Common myeloid progenitor, CD34-positive (primary cell): ENCODE measurements at places on chromosomes 3 and 15.

GRCh38 chr3:184629555-184630160 is 68.1 kb downstream of the EPHB3 start:
- DNase-seq, result no peak
- no peak overlapping the region for H3K27ac ChIP-seq
- H3K4me3 ChIP-seq, result no peak overlapping the region
- no peaks in the 10 kb centered on the region for H3K27me3 ChIP-seq

GRCh38 chr15:29130476-29130875 is 139.1 kb downstream of the NSMCE3 start:
- no peaks in the 10 kb centered on the region for H3K27me3 ChIP-seq
- H3K27ac ChIP-seq, result no peak overlapping the region
- no peaks in the 10 kb centered on the region for H3K36me3 ChIP-seq
- no peaks in the 10 kb centered on the region for H3K4me1 ChIP-seq
- no peak overlapping the region for H3K4me3 ChIP-seq

GRCh38 chr15:43198992-43199391 is 13.8 kb downstream of the CCNDBP1 start:
- DNase-seq, result no peak
- H3K36me3 ChIP-seq, result peaks cover 16% of the 10 kb centered on the region
- H3K27ac ChIP-seq, result no peak overlapping the region
- H3K4me1 ChIP-seq, result no peaks in the 10 kb centered on the region
- H3K27me3 ChIP-seq, result no peaks in the 10 kb centered on the region

DNA sequence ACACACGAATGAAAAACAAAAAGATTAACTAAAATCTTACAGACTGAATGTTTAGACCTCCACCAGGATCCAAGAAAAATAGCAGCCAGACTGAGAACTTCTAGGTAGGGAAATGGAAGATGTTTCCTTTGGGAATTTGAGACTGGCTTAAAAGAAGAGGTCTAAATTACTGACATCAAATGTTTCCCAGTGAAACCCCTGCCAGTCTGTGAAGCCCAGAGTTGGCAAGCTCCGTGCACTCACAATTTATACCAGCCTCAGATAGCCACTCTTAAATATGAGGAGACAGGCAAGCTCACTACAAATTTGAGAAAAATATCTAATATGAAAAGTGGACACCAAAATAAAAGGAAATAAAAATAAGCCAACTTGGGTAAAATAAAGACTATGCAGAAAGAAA is 700.5 kb upstream of the ZNF385D start:
- peak overlapping the region; percentile 35 for H3K27ac ChIP-seq
- DNase-seq, result no peak
- no peak overlapping the region for H3K4me3 ChIP-seq
- H3K36me3 ChIP-seq, result no peaks in the 10 kb centered on the region
- peaks cover 11% of the 10 kb centered on the region for H3K4me1 ChIP-seq

DNA sequence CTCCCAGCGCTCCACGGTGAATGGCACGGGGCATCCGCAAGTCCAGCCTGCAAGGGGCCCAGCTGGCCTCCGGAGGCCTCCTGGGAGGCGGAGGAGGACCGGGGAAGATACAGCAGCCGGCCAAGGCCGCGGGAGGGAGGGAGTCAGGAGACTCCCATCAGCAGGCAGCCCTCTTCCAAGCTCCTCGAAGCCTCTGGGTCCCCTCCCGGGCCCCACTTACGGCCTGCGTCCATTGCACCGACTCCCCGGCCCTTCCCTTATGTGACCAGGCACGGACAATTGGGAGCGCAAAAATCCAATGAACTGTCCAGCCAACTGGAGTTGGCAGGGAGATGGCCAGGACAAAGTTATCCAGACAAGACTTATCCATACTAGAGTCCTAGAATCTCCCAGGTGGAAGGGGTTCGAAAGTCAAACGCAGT is 668 bp downstream of the MFGE8 start:
- H3K4me3 ChIP-seq, result peak overlapping the region; percentile 91
- DNase-seq, result no peak
- H3K27ac ChIP-seq, result no peak overlapping the region
- H3K36me3 ChIP-seq, result no peaks in the 10 kb centered on the region
- no peaks in the 10 kb centered on the region for H3K4me1 ChIP-seq

DNA sequence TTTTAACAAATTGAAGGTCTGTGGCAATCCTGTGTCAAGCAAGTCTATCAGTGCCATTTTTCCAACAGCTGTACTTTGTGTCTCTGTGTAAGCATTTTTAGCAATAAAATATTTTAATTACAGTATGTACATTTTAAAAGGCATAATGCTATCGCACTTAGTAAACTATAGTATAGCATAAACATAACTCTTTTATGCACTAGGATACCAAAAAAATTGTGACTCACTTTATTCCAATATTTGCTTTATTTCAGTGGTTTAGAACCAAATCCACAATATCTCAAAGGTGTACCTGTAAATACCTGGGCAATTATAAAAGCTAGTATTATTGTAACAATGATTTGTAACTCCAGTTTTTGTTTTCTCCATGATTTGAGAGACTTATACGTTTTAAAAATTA is 46.5 kb downstream of the FRMD5 start:
- no peaks in the 10 kb centered on the region for H3K4me1 ChIP-seq
- no peak overlapping the region for H3K4me3 ChIP-seq
- H3K27ac ChIP-seq, result no peak overlapping the region
- no peak for DNase-seq

GRCh38 chr15:20358066-20358778 is 183.4 kb downstream of the GOLGA6L6 start:
- no peak overlapping the region for H3K27ac ChIP-seq
- H3K36me3 ChIP-seq, result no peaks in the 10 kb centered on the region
- H3K27me3 ChIP-seq, result no peaks in the 10 kb centered on the region
- H3K4me1 ChIP-seq, result peaks cover 2% of the 10 kb centered on the region
- no peak overlapping the region for H3K4me3 ChIP-seq
- DNase-seq, result no peak

GRCh38 chr3:72543246-72543645 is 305.0 kb downstream of the SHQ1 start:
- no peak for DNase-seq
- peaks cover 2% of the 10 kb centered on the region for H3K4me1 ChIP-seq
- H3K27me3 ChIP-seq, result no peaks in the 10 kb centered on the region
- no peak overlapping the region for H3K27ac ChIP-seq
- H3K4me3 ChIP-seq, result no peak overlapping the region

GRCh38 chr15:51706926-51707608 is 25.8 kb downstream of the SCG3 start:
- H3K4me1 ChIP-seq, result no peaks in the 10 kb centered on the region
- H3K4me3 ChIP-seq, result no peak overlapping the region
- H3K27me3 ChIP-seq, result no peaks in the 10 kb centered on the region
- no peaks in the 10 kb centered on the region for H3K36me3 ChIP-seq

- H3K4me1 ChIP-seq, result no peaks in the 10 kb centered on the region
- H3K27ac ChIP-seq, result no peak overlapping the region
- H3K36me3 ChIP-seq, result no peaks in the 10 kb centered on the region
- no peaks in the 10 kb centered on the region for H3K27me3 ChIP-seq
- no peak for DNase-seq
Observed at GRCh38 chr3:3772920-3773319, 26.3 kb upstream of the LRRN1 start.

DNA sequence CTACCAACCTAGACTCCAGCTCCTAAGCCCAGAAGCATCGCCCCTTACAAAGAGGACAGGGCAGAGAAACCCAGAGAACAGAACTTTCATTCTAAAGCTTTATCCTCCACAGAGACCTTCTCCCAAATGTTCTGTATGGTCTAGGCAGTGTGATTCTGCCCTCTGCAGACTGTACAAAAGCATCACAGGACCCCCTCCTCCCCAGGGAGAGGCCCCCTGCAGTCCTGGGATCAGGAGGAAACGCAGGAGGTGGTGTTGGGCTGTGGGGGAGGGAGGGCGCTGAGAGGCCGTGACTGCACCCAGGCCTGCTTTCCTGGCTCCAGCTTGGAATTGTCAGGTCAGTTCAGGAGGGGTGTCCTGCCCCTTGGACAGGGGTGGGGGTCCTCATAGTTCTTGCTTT is 101.3 kb downstream of the DGKG start:
- no peak for DNase-seq
- H3K4me3 ChIP-seq, result no peak overlapping the region
- H3K27ac ChIP-seq, result no peak overlapping the region
- H3K27me3 ChIP-seq, result no peaks in the 10 kb centered on the region

GRCh38 chr3:134339331-134339730 is 34.9 kb downstream of the AMOTL2 start:
- no peak overlapping the region for H3K4me3 ChIP-seq
- H3K36me3 ChIP-seq, result no peaks in the 10 kb centered on the region
- H3K27ac ChIP-seq, result no peak overlapping the region
- DNase-seq, result no peak
- no peaks in the 10 kb centered on the region for H3K27me3 ChIP-seq
- no peaks in the 10 kb centered on the region for H3K4me1 ChIP-seq

- DNase-seq, result peak; percentile 39
- H3K27ac ChIP-seq, result no peak within 1 kb of the TSS
- H3K36me3 ChIP-seq, result no peaks in the 10 kb centered on the region
- peaks cover 59% of the 10 kb centered on the region for H3K27me3 ChIP-seq
- H3K4me3 ChIP-seq, result no peak within 1 kb of the TSS
Observed at GRCh38 chr15:73683777-73684580, at the start of gene CD276. TSS of gene CD276 (plus strand) at chr15:73684383. CDS start at chr15:73699640, 15,257 bp downstream.

GRCh38 chr3:190302212-190302867 is 19.9 kb downstream of the CLDN1 start:
- H3K27ac ChIP-seq, result no peak overlapping the region
- H3K4me1 ChIP-seq, result peaks cover 3% of the 10 kb centered on the region

GRCh38 chr3:174215456-174215855 is 643.7 kb upstream of the NAALADL2 start:
- peaks cover 24% of the 10 kb centered on the region for H3K4me1 ChIP-seq
- no peak for DNase-seq
- no peak overlapping the region for H3K4me3 ChIP-seq

DNA sequence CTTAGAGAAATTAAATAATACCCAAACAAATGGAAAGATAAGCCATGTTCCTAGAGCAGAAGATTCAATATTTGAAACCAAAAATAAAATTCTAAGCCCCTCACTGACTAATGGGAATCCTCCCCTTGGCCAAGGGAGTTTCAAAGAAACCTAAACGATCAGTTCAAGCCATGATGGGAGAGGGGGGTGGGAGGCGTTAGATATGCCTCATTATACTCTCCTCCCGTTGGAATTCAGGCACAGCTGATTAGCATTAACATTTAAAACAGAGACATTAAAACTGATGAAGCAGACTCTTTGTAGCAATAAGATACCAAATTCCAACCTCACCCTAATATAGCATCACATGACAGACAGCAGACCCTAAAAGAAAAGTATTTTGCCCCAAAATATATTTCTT is 32.9 kb downstream of the OCA2 start:
- no peak overlapping the region for H3K27ac ChIP-seq
- H3K36me3 ChIP-seq, result no peaks in the 10 kb centered on the region
- no peaks in the 10 kb centered on the region for H3K4me1 ChIP-seq
- no peaks in the 10 kb centered on the region for H3K27me3 ChIP-seq
- H3K4me3 ChIP-seq, result no peak overlapping the region
- DNase-seq, result no peak

- H3K27ac ChIP-seq, result no peak overlapping the region
- no peak for DNase-seq
- no peak overlapping the region for H3K4me3 ChIP-seq
- H3K27me3 ChIP-seq, result no peaks in the 10 kb centered on the region
- peaks cover 13% of the 10 kb centered on the region for H3K4me1 ChIP-seq
Observed at GRCh38 chr3:38317192-38317759, 29.3 kb upstream of the XYLB start.

DNA sequence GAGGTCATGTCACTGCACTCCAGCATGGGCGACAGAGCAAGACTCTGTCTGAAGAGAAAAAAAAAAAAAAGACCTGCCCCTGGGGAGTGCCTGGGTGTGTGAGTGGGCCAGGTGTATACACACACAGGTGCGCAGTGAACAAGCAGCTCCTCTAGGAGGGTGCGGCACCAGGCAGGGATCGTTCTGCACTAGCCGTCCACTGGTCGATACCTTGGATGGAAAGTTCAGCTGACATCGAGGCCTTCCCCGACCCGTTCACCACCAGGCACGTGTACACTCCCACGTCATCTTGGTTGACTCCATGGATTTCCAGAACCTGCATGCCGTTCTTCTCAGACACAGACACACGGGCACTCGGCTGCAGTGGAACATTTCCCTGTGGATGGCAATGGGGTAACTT is 147.0 kb downstream of the MYLK start:
- no peak overlapping the region for H3K27ac ChIP-seq
- H3K27me3 ChIP-seq, result no peaks in the 10 kb centered on the region
- no peak overlapping the region for H3K4me3 ChIP-seq
- H3K36me3 ChIP-seq, result no peaks in the 10 kb centered on the region

GRCh38 chr3:43257850-43258249 is 28.5 kb upstream of the SNRK start:
- no peak overlapping the region for H3K4me3 ChIP-seq
- no peak overlapping the region for H3K27ac ChIP-seq
- no peak for DNase-seq
- no peaks in the 10 kb centered on the region for H3K36me3 ChIP-seq
- H3K27me3 ChIP-seq, result no peaks in the 10 kb centered on the region
- H3K4me1 ChIP-seq, result peaks cover 17% of the 10 kb centered on the region

- no peaks in the 10 kb centered on the region for H3K27me3 ChIP-seq
- no peaks in the 10 kb centered on the region for H3K36me3 ChIP-seq
- no peak for DNase-seq
- no peak overlapping the region for H3K27ac ChIP-seq
- no peaks in the 10 kb centered on the region for H3K4me1 ChIP-seq
- H3K4me3 ChIP-seq, result no peak overlapping the region
Observed at GRCh38 chr3:24707936-24708335, 213.3 kb upstream of the THRB start.

DNA sequence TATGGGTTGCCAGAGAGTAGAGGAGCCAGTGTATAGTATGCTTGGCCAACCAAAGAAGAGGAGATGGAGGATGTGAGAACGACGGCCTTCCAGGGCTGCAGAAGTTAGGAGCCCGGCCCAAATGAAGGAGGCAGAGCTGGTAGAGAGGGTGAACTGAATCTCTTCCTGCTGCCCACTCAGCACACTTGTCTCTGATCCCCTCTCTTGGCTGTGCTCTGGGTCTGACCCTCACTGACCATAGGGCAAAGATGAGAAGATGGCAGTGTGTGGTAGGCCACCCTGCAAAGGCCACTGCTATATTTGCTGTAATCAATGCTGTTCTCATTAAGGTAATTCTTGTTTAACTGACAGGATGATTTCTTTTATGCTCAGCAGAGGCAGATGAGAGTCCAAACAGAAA is 256.0 kb downstream of the OCA2 start:
- no peak for DNase-seq
- no peak overlapping the region for H3K4me3 ChIP-seq
- no peaks in the 10 kb centered on the region for H3K36me3 ChIP-seq
- H3K27ac ChIP-seq, result no peak overlapping the region
- no peaks in the 10 kb centered on the region for H3K4me1 ChIP-seq
- no peaks in the 10 kb centered on the region for H3K27me3 ChIP-seq
